ENCODE measurements at places on chromosomes 7 and 10.

- DNase-seq, result no peak
Observed at GRCh38 chr7:31478721-31479120, 35.2 kb upstream of the ITPRID1 start.

DNA sequence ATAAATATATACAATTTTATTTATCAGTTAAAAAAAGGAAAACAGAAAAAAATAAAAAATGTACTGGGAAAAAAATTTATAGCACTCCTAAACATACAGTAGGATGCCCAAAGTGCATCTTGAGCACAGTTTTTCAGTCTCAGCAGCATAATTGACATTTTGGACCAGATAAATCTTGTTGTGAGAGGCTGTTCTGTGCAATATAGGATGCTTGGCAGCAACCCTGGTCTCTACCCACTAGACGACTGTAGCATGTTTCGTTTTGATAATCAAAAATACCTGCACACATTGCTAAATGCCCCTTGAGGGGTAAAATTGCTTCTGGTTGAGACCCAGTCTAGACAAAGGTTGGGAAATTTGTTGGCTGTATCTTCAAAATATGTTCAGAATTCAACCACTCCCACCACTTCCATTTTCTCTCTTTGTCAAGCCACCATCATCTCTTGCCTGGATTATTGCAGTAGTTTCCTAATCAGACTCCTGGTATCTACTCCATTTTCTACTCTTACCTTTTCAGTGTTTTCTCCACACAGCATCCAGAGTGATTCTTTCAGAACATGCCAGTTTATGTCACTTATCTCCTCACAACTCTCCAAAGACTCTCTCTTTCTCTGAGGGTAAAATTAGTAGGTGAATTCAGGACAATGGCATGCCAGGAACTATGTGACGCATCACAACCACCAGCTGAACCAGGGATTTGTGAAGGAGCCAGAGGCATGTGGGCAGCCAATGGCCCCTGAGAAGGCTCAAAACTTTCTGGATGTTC, 91.4 kb downstream of the GPR85 start:
- DNase-seq, result no peak

- no peak for DNase-seq
Observed at GRCh38 chr7:112495156-112495788, 14.5 kb downstream of the LSMEM1 start.

GRCh38 chr7:116198748-116199410, 11.5 kb upstream of the TES start:
- DNase-seq, result no peak

- DNase-seq, result no peak
Observed at GRCh38 chr10:29643771-29644501, 9.2 kb upstream of the SVIL start.

GRCh38 chr7:101753316-101753715, 64.1 kb upstream of the CUX1 start:
- DNase-seq, result no peak

GRCh38 chr10:58439632-58440364, 54.6 kb downstream of the TFAM start:
- no peak for DNase-seq

- DNase-seq, result no peak
Observed at GRCh38 chr10:61140765-61141392, 196.9 kb upstream of the RHOBTB1 start.

DNA sequence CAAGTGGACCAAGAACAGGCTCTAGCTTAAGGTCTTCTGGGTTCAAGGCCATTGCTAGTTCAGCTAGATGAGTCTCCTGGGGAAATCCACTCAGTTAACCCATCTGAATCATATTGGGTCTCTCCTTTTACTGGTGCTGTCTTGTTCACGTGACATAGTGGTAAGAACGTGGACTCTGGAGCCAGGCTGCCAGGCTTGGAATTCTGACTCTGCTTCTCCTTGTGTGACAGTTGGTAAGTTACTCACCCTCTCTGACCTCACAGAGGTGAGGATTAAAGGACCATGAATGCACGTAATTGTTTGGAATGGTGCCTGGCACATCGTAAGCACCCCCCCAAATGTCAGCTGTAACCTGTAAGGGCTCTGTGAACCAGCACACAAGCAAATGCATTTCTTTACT, 9.7 kb upstream of the CALU start:
- DNase-seq, result no peak

DNA sequence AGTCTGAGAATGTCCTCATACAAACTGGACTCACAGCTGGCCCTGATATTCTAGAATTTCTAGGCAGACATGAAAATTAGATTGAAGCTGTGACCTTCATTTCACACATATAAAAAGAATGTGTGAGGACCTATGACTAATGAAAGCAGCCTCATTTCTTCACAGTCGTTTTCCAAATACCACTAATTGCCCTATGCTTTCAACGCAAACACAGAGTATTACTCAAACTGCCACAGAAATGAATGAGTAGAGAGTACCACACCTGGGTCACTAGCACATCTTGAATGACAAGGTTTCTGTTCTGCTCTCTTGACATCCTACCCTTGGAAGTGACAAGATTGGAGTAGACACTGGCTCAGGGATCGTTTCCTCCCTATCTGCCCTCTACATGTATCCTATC, 142.4 kb downstream of the C1GALT1 start:
- DNase-seq, result no peak

GRCh38 chr10:12783293-12783692, 218.2 kb downstream of the CCDC3 start:
- no peak for DNase-seq

- no peak for DNase-seq
Observed at GRCh38 chr7:17304926-17305325, 6.5 kb downstream of the AHR start.

DNA sequence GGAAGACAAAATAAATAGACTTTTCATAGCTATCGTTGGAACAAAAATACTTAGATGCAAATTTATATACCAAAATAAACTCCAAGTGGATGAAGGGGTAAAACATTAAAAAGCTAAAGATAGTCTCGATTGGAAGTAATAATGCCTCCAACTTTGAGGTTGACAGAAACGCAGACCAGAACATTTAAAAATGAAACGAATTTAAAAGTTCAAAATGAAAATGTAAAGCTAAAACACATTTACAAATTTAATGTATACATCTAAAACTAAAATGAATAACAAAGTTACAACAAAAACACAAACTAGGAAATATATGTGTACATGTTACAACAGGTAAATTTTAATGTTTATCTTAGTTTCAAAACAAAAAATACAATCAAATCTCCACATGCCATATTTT, 107.5 kb upstream of the AKR1E2 start:
- no peak for DNase-seq

- no peak for DNase-seq
Observed at GRCh38 chr7:84202855-84203254, 8.3 kb upstream of the SEMA3A start.

DNA sequence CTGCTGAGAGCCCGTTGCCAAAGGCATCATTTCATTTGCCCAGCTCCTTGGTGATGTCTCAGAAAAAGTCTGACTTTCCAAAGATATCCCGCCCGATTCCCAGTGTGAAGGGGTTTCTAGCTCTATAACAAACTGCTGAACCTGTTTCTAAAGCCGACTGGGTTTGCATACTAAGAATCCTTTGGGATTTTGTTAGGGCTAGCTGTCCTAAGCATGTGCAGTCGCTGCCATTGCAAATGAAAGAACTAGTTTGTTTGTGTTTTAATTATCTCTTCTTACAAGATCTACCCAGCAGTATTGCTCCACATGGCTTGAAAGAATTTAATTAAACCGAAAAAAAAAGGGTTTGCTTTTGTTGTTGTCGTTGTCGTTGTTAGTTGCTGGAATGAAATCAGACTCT, 476.6 kb downstream of the GATA3 start:
- no peak for DNase-seq

DNA sequence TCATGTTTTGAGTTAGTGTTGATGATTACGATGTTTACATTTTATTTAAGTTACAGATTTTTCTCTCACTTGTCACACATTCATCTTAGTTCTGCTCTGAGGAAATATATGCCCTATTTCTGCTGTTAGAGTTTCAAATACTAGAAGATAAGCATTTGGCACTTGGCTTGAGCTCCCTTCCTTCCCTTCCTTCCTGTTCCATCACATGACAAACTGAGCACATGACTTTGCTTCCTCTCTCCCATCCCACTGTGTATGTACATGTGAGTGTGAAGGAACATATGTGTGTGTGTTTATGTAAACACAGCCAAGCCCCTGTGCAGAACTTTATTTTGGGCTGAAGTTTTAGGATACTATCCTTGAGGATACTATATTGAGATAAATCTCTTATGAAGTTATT, 795.9 kb upstream of the IGFBP3 start:
- DNase-seq, result no peak

GRCh38 chr10:78165172-78165571, 131.5 kb downstream of the RPS24 start:
- no peak for DNase-seq

GRCh38 chr10:71435571-71436267, 39.0 kb downstream of the CDH23 start:
- no peak for DNase-seq

DNA sequence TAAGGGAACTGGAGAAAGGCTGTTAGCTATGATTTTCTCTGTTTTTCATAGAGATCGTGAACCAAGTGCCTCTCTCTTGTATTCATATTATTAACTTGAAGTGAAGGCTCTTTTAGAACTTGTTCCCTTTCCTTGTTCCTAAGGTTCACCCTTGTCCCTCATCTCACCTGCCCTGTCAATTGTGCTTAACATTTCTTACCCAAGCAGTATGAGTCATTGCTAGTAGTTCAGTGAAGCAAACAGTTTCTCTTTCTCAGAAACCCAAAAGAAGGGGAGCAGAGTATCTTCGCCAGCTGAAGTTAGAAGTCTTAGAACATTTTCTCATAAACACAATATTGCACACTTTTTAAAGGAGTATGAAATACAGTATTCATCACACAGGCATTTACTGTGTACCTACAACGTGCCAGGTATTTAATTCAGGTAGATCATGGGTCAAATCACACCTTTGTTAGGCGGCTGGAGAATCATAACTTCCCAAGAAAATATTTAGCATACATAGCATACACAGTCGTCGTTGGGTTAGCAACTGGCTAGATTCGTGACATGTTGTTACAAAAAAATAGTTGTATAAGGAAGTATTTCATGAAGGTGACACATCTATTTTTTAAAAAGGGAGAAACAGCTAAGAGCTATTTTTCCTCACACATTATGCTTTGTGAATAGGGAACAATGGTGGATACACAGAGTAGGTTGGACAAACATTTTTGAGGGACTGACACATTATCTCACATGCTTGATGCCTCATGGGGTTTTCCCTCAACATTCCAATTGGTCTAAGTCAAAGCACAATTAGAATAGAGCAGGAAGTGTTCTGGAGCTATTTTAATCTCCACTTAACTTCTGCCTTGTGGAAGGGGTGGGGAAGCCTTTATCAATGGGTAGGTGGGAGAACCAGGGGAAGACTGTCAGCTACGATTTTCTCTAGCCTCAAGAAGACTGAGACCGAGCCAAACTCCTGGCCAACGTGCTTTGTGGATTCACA, 13.2 kb downstream of the HDAC9 start:
- no peak for DNase-seq

- DNase-seq, result no peak
Observed at GRCh38 chr7:107228291-107228690, 59.5 kb downstream of the HBP1 start.

- DNase-seq, result no peak
Observed at GRCh38 chr7:147279964-147280374, 1163.4 kb downstream of the CNTNAP2 start.

Measured in activated T-cell treated with anti-CD3 and anti-CD28 coated beads, Interleukin-2, amount 50 U/mL, for 1 hour (primary cell).